Pancreas (tissue), 10 donors: ENCODE measurements at places on chromosomes 1 and 21. TPM values are rescaled to one million over a fixed set of nuclear protein-coding genes. Genes with fewer than 3 reads are reported as not detected.

S100A1 gene
- 7.9 TPM for polyA plus RNA-seq

UTS2 gene
- polyA plus RNA-seq, result not detected

DNA sequence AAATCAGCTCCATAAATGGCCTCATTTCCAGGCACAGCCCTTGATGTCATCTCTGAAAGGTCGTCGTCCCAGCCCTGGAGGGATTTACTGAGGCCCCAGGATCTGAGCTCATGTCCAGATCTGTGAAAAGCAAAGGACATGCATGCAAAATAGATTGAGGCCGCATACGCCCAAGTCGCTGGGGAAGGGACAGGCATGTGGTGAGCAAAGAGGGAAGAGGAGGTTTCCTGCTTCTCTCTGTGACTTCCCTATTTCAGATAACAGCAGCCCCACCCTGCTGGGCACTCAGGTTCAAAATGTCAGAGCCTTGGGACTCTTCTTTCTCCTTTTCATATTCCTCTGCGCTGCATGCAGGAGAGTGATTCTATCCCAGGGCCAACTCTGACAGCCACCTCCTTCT, 197.2 kb downstream of the ADSS2 start:
- no peak for DNase-seq

GRCh38 chr1:78055565-78056132, 9.9 kb downstream of the GIPC2 start:
- no peak for DNase-seq

- DNase-seq, result no peak
Observed at GRCh38 chr21:20943561-20943997, 54.6 kb upstream of the NCAM2 start.

DNA sequence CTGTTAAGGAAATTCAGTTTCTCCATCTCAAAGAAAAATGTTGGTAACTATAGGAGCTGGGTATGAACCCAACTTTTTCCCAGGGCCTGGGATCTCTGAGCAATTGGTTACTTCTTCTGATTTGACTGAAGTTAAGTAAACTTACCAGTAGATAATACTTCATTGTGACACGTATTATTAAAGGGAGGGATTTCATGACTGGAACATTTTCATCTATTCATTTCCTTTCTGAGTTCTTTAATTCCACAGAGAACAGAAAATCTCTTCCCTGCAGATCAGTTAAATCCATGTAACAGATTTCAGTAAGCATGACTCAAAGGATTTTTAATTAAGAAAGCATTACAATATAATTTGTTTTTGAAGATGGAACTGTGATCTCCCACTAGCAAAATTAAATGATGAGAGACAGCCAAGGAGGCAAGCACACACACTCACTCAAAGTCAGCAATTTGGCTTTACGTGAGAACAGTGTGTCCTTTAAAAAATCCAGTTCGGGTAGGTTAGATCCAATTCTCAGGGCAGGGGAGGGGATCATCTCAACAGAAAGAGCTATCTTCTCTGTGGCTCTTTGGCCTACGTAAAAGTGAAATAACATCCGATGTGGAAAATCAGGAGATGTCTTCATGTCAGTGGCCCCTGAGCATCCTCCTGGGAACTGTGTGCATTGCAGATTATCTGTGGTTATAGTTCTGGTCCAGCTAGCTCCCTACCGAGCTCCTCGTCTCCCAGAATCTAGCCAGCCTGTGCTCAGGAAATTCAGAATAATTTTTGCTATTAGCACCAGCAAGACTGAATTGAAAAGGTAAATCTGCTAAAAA, 10.8 kb upstream of the MYOC start:
- DNase-seq, result no peak
